Putamen (tissue), 1 donor: ENCODE measurements at places on chromosomes 1 and 21.
A peak's percentile ranks its signal among the peaks of the same experiment; 100 is the strongest.

DNA sequence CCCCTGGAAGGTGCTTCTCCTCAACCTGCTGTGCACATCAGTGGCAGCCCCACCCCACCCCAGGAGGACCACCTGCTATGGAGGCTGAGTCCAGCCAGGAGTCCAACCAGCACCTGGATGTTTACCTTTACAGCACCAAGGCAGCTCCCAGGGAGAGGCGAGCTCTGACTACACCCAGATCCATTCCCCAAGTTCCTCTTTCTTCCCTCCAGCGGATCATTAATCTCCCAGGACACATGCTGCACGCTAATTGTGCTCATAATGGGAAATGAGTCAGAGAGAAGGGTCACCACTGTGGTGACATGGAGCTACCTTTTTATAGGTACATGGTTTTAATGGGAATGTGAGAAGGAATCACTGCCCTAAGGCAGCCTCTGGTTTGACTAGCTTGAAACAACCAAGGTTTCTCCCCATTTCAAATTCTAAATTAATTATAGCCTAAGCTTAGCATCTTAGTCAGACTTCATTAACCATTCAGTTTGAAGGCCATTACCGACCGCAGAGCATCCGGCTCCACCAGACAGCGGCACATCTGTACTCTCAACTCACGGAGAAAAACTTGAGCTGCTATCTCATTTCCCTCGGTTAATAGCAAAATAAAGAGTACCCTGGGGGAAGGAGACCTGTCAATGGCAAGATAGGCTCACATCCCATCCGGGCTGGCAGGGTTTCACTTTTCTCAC, 173.1 kb upstream of the GALNT2 start:
- no peak for DNase-seq

DNA sequence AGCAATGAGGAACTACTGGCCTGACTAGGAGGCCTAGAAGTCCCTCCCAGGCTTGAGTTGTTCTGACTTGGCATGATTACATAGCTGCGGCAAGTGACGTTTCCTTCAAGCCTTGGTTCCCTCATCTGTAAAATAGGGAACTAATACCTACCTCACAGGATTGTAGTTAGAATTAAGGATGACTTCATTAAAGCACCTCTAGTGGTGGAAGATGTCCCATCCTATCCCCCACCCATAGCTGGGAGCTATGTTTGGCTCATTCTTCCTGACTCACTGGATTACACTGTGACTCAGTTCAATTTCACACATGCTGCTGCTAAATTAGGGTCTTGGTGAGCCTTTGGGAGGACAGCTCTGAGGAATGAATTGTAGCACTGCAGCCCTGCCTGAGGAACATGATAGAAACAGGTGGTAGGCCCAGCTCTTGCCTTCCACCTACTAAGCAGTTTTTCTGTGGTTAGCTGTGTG, 6.0 kb upstream of the SHISA4 start:
- no peak for DNase-seq

DNA sequence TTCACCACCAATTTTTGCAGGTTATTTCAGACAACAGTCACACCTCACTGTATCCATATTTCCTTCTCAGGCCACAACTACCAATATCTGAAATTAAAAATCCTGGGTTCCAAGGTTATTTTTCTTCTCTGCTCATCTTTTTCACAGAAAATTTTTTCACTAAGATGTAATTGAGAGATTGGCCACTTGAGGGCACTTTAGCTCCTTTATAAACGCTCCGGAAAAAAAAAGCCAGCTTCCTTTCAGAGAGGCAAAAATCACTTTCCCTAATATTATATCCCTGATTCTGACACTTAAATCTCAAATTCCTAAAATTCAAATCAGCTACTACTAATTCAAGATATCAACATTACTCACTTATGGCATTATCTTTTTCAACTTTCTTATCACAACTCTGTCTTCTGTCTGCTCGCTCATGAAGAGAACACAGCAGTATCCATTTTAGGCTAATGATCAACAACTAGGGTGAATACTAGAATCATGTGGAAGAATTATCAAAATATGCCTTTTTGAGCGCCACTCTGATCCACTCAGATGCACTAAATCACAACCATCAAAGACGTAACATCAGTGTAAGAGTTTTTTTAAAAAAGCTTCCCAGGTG, 101.4 kb upstream of the RGS1 start:
- peak; percentile 26 for DNase-seq

- no peak for DNase-seq
These were observed 72.4 kb downstream of the DUSP10 start for GRCh38 chr1:221669441-221669840.

DNA sequence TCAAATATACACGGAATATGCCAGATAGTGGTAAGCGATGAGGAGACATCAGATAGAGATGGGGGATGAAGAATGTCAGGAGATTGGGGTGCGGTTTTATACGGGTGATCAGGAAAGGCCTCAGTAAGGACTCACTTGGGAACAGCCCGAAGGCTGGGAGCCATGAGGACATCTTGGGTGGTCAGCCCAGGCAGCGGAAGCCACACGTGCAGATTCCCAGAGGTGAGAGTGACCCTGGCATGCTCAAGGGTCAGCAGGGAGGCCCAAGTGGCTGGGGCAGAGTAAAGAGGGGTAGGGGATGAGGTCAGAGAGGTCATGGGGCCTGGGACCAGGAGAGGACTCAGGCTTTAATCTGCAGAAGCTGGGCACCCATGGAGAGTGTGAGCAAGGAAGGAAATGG, 106.6 kb downstream of the MATN1 start:
- no peak for DNase-seq

- DNase-seq: no peak
These were observed 19.9 kb upstream of the NEK2 start for GRCh38 chr1:211695135-211695816.

GRCh38 chr21:32030146-32030652, 157.4 kb downstream of the HUNK start:
- DNase-seq: no peak

GRCh38 chr1:158509471-158510156, 37.6 kb downstream of the OR10R2 start:
- DNase-seq: no peak

DNA sequence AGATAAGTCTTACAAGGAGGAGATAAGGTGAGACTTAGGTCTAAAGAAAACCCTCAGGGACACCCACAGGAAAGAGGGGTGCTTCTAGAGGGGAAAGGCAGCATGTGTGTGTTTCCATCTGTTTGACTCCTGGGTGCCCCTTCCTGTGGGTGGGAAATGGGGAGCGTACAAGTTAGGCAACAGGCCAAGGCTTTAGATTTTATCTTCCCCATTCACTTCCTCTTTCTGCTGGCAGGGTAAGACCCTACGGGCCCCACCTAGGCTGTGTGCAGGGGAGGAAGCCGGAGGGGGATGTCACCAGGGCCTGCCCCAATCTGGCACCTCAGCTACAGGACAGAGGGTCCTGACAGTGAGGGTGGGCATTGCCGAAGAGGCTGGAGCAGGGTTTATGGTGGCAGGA, 2.5 kb upstream of the OLIG1 start:
- no peak for DNase-seq

DNA sequence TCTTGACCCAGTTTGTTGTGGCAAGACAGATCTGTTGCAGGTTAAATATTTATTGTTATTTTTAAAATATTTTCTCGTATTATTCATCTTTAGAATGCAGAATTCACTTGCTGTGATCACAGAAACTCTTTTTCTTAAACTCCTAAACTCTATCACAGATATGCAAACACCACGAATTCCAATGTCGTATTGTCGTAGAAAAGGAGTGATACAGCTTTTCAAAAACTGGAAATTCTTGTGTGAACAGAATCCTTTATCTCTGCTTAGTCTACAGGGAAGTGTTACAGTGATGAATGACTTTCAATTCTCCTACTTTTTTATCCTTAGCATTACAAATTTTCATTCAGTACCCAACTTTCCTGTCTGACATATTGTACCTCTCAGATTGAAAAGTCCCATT, 1329.5 kb upstream of the B3GALT2 start:
- DNase-seq: no peak

GRCh38 chr1:160032165-160032820, 503 bp upstream of the PIGM start:
- no peak for DNase-seq

GRCh38 chr1:53549287-53549686, 90.1 kb downstream of the DMRTB1 start:
- no peak for DNase-seq

GRCh38 chr1:237864338-237865244, 26.1 kb downstream of the ZP4 start:
- DNase-seq: peak; percentile 47

DNA sequence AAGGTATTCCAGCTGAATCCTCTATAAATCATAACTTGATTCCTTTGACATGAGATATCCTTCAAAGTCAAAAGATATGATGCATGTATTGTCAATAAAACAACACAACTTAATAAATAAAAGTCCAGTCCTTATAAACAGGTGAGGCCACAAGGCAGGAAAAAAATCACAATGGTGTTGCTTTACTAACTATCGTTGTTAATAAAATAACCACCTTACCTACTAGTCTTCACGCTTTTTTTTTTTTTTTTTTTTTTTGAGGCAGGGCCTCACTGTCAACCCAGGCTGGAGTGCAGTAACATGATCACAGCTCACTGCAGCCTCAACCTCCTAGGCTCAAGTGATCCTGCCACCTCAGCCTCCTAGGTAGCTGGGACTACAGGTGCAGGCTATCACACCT, at the start of gene TMEM81:
TSS of gene TMEM81 (minus strand) at position 101 of the 400 bp plus-strand sequence. CDS start 140 bp downstream, outside the sequence.
- no peak for DNase-seq

DNA sequence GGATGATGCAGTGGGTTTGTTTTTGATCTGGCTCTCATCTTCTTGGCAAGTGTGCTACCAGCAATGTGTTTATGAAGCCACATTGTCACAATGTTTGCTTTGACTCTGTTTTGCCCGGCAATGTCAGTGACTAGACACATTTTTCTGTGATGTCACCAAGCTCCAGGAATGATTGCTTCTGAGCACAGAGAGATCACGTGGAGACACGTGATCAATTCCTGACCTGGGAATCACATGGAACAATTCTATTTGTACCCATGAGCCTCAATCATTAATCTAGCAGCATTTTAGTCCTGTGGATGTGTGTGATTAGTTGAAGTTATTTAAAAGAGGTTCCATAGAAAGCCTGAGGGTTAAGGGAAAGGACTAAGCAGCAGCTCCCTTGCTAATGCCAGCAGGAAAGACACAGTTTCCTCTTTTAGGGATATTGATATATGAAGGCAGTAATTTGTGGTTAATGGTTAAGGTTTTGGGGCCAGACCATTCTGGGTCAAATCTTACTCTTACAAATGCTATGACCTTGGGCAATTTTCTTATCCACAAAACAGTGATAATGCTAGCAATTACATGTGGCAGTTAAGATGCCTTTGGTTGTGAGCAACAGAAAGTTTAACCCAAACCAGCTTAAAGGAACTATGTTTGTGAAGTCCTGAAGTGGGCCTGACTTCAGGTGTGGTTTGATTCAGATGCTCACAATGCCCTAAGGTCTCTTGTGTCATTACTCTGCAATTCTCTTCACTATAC, 59.0 kb downstream of the FASLG start:
- DNase-seq: no peak

- DNase-seq: no peak
These were observed 377.3 kb downstream of the SETD4 start for GRCh38 chr21:35682904-35683549.

DNA sequence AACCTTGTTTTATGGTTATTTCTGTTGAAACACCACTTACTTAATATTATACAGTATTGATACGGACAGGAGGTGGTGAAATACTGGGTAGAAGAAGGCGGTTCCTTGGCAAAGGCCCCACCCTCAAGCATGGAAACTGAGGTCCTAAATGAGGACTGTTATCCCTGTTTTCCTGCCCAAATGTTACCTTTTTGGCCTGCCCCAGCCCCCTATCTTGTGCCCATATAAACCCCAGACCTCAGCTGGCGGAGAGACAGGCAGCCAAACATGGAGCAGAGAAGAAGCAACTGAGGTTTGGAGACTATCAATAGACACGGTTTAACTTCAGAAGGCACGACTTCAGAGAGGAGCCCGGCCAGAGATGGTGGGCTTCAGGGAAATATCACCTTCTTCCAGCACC, 640.1 kb downstream of the PTPRU start:
- DNase-seq: no peak
